Transverse colon (tissue), 4 donors: ENCODE measurements at places on chromosomes 6 and 20. TPM values are rescaled to one million over a fixed set of nuclear protein-coding genes. Genes with fewer than 3 reads are reported as not detected.

DNA sequence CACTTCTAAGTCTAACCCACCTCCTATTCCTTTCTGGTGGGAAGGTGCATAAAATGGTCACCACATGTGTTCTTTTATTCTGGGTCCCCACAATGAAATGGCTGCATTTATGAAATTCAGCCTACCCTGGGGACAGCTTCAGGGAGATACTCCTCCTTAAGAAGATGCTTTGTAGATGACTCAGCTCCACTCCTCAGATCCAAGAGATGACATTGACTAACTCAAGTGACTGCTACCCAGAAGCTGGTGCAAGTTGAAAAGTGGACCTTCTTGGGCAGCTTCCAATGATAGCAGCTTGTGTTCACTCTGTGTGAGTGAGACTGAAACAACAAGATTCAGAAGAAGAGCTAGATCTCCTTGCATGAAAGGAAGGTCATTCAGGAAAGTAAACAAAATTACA, 113.4 kb downstream of the SCP2D1 start:
- DNase-seq = no peak

- peak; percentile 14 for DNase-seq
Measured at GRCh38 chr6:73389854-73390253, 4.8 kb upstream of the DDX43 start.

- DNase-seq = peak; percentile 13
Measured at GRCh38 chr6:7697820-7698623, 27.9 kb upstream of the BMP6 start.

DNA sequence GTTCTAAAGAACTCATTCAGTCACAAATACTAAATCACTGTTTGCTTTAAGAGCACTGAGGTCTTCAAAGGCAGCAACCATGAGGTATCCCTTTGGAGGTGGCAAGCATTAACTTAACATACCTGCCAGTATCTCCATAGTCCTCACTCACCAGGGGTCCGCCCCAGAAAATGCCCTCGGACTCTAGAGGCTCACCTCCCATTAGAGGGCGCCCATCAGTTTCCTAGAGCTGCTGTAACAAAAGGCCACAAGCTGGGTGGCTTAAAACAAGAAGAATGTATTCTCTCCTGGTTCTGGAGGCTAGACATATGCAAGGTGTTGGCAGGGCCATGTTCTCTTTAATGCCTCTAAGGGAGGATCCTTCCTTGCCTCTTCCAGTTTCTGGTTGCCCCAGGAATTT, 12.0 kb upstream of the RNGTT start:
- no peak for DNase-seq

- DNase-seq = no peak
Measured at GRCh38 chr20:46651091-46651962, at the start of gene SLC13A3. Gene SLC13A3, minus strand, starts transcription at chr20:46651459. Its CDS starts 38 bp downstream, at chr20:46651421.

- no peak for DNase-seq
Measured at GRCh38 chr20:62914970-62915457, 11.3 kb downstream of the DIDO1 start.

- DNase-seq = no peak
Measured at GRCh38 chr6:21663966-21664313, 70.4 kb downstream of the SOX4 start.

GRCh38 chr6:106901062-106901461, 73.5 kb downstream of the CD24 start:
- DNase-seq = no peak

DNA sequence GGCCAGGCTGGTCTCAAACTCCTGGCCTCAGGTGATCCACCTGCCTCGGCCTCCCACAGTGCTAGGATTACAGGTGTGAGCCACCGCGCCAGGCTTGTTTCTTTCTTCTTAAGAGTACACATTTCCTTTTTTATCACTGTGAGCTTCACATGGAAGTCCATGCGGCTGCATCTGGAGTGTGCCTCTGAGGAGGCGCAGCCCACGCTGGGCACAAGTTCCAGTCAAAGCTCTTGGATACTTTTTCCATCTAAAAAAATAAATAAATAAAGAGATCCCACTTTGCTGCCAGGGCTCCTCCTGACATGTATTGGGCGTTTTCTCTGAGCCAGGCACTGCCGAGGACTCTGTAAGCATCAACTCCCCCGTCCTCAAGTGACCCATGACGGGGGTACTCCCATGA, 123.0 kb downstream of the PREX1 start:
- DNase-seq = no peak

GRCh38 chr20:41418031-41418430, 51.4 kb upstream of the EMILIN3 start:
- DNase-seq = no peak

GRCh38 chr6:53714888-53715287, 49.3 kb upstream of the KLHL31 start:
- DNase-seq = no peak

GRCh38 chr6:116208056-116208785, 45.7 kb downstream of the TSPYL4 start:
- no peak for DNase-seq

GRCh38 chr6:157099912-157100593, 223.3 kb downstream of the TMEM242 start:
- DNase-seq = no peak

DNA sequence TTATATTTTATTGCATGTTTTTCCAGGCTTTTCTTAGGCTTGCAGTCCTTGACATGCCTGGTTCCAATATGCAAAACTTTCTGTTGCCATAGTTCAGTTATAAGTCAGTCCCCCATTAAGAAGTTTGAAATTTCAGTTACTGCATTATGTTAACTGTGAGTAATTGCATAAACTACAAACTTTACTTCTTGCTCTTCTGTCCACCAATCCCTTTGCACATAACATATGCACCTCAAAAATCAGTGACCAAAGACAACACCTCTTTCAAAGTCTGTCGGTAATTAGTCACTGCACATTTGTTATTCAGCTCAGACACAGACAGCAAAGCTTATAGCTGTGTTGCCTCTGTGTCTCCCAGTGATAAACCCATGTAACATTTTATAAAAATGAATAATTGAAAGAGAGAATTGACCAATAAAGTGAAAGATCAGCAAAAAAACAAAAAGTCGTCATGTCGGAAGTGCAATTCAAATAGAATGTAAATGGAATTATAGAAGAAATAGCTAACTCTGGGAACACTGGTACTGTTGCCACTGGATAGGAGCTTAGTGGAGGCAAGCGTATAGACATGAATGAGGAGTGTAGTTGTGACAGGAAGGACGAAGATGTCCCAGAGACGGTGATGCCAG, 50.3 kb upstream of the BTBD3 start:
- DNase-seq = no peak

GRCh38 chr6:33160728-33161344, 31.4 kb downstream of the COL11A2 start:
- peak; percentile 78 for DNase-seq

DNA sequence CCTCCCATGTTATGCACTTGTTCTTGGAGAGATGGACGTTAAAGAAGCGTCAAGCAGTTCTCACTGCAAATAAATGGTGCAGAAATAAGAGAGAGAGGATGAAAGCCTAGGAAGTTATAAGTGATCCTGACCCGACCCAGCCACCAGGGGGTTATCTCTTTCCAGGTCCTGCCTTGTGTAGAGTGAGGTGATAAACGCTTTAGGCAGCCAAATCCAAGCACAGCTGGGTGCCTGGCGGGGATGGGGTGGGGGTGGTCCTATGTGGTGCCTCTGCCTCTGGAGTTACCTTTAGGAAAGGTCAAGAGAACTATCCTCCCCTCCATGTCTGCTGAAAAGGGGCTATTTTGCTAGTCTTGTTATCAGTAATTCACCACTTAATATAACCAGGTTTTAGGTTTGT, 9.2 kb upstream of the TFAP2A start:
- DNase-seq = no peak

The OR2B6 gene
- total RNA-seq = not detected

The MTG2 gene
- total RNA-seq = 18.3 TPM

The KIAA0408 gene
- total RNA-seq = 4.9 TPM

The CGA gene
- total RNA-seq = not detected

The SYNDIG1 gene
- not detected for total RNA-seq

The MAP7 gene
- 61.3 TPM for total RNA-seq

The SMOC2 gene
- total RNA-seq = 7.9 TPM

The SLC22A16 gene
- total RNA-seq = not detected

The TNFRSF6B gene
- total RNA-seq = 4.2 TPM

The APMAP gene
- 88.6 TPM for total RNA-seq

The KIF3B gene
- 46.5 TPM for total RNA-seq
